H7 (cell line): ENCODE measurements at places on chromosomes 13 and 19.

DNA sequence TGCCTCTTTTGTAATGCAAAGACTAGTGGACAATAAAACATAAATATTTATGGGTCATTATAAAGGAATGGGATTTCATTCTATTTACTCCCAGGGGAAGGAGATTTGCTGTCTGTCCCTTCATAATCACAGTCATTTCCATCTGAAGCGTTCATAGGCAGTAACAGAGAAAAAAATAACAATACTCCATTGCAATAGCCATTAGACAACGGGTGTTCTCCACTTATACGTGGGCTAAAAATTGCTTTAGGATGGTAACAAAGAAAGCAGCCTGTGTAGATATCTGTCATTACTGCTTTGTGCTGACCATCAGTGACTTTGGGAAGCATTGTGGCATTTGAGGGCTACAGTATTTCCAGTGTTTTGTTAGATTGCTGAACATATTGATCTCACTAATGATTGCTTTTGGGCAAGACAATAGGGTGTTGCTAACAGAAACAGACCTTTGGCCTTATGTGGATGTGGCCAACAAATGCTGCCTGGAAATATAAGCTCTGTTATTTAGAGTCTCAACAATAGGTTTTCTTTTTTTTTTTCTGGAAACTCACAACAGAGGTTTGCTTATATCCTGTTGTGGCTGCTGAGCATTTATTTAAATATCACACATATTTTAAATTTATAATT lies 355.2 kb downstream of the MTUS2 start:
- no peak for DNase-seq

DNA sequence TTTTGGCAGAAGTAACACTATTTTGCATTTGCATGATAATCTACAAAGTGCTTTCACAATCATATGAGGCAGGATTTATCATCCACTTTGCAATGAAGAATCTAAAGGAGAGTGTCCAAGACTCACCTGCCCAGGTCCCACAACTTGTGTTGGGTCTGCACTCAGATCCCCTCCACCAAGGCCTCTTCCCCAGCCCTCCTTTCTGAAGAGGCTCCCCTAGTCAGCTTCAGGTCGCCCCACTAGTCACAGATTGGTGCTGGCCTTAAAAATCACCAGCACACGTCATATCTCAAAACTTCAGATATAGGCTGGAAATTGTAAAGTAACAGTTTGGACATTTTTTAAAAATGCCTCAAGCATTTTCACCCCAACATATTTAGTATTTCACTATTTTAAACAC lies 17.5 kb downstream of the ATP7B start:
- no peak for DNase-seq

GRCh38 chr13:52348983-52349780 lies 56.8 kb downstream of the THSD1 start:
- DNase-seq = no peak

- DNase-seq = peak; percentile 98
Observed at GRCh38 chr19:11361037-11361770, 6.0 kb downstream of the PLPPR2 start.

DNA sequence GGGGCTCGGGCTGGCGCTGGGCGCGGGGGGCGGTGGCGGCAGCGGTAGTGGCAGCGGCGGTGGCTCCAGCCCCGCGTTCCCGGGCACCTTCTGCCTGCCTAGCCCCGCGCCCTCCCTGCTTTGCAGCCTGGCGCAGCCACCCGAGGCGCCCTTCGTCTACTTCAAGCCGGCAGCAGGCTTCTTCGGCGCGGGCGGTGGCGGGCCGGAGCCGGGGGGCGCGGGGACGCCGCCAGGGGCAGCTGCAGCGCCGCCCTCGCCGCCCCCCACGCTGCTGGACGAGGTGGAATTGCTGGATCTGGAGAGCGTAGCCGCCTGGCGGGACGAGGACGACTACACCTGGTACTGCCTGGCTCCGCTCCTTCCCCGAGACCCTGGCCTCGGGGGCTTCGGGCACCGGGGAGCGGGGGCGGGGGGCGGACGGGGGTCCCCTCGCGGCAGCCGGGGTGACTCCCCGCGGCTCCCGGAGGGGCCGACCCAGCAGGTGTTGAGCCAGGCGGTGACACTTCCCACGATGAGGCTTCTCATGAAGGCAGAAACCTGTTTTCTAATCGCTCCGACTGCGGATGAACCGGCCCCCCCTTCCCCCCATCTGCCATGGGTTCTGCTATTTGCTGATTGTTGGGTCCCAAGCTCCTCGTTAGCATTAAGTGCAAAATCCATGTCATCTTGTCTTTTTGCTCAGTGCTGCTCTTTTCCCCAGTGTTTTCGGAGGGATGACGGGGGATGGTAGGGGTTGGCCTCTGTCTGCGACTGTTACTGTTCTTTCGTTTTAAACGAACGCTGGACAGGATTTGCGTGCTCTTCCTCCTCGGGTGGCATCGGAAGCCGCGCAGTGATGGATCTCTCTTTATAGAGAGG lies 943 bp downstream of the SLAIN1 start:
- DNase-seq = peak; percentile 64

DNA sequence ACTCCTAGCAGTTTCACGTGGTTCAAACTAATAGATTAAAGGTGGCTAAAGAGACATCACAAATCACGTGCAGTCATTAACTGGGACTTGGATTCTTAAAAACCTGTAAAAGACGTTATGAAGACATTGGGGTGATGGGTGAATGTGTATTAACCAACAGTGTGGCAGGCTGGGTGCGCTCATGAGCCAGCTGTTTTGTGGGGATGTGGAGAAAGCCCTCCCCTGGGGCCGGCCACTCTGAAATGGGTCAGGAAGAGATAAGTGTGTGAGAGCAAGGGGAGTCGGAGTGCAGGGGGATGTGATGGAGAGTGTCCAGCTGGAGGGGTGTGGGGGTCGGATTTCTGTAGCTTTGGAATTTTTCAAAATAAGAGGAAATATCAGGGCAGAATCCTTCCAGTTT lies 10.4 kb downstream of the UPF1 start:
- no peak for DNase-seq

DNA sequence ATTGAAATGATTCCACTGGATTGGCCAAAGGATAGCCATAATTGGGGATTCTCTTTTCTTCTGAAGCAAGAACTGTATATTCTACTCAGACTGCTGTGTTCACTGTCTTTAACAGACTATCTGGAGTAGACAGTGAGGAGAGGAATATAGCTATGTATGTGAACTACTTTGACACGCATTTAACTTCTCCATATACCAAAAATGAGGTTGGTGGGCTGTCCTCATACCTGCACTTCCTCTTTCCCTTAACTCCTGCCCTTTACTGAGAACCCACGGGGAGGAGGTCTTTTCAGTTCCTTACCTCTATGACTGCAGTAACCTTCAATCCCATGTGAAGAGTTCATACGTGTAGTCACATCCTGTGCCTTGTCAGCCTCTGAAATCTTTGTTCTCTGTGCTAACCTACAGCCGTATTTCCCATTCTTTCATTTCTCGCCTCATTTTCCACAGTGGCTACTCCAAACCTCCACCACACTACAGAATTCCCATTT lies 305.8 kb downstream of the MTUS2 start:
- no peak for DNase-seq

DNA sequence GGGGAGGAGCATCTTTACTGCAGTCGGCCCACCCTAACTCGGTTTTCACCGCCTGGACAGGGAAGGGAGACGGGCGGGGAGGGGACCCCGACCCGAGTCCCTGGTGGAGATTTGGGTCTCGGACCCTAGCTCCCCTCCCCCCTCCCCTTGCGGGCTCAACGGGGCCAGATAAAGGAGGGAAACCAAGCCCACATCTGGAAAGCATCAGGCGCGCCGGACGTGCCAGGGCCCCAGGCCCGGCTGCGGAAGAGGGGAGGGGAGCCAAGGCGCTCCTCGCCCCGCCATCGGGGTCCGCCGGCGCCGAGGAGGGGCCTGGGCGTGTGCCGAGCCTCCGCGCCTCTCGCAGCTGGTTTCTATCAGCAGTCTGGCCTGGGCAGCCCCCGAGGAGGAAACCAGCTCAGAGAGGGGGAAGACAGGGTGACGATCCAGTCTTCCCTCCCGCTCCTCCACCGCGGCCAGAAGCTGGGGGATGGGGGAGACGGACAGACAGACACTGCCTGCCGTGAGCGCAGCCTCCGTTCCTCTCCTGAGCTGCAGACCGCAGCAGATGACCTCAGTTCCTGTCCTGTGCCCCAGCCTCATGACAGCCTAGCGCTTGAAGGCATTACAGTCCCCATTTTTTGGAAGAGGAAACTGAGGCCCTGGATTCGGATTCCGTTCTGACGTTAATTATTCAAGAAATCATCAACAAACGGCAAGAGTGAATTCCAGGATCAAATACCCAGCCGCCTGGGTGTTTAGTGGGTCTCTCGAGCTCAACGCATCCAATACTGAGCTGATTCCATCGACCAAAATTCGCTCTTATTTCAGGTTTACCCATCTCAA lies 3.6 kb upstream of the GNG8 start:
- DNase-seq = peak; percentile 92

- DNase-seq = peak; percentile 62
Observed at GRCh38 chr19:42471554-42472249, 29.0 kb upstream of the CXCL17 start.

DNA sequence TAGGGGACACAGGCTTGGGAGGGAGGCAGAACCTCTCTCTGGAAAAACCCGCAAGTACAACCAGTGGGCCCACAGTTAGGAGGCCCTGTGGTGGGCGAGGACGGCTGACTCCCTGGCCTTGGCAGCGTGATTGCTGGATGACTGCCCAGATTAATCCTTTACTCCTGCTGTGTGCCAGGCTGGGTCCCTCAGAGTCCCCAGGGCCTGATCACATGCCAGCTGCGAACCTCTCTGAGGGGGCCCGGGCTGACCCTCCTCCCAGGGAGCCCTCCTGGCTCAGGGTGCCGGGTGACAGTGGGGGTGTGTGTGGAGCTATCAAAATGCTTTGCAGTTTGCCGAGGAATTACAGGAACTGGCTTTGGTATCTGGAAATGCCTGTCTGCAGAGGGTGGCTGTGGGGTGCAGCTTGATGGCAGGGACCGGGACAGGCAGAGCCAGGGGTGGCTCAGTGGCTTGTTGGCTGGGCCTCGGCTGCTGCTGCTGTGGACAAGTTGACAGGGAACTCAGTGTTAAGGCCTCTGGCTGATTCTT lies 48.9 kb downstream of the DNM2 start:
- no peak for DNase-seq

DNA sequence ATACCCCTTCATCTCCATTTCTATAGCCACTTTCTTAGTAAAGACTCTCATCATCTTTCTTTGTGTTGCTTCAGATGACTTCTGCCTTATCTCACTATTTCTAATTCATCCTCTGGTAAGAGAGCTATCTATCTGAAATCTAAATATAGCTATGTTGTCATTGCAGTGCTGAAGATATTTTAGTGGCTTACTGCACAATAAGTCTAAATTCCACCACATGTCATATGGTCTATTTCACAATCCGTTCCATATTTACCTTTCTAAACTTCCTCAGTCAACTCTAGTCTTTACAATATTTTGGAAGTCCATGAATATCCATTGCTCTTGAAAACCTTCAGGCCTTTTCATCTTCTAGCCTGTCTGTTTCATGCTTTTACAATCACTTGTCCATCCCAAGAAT lies 465.1 kb upstream of the SLC10A2 start:
- no peak for DNase-seq

GRCh38 chr13:66995203-66995611 lies 234.9 kb downstream of the PCDH9 start:
- DNase-seq = no peak

GRCh38 chr13:72384879-72385278 lies 342.6 kb downstream of the MZT1 start:
- no peak for DNase-seq

DNA sequence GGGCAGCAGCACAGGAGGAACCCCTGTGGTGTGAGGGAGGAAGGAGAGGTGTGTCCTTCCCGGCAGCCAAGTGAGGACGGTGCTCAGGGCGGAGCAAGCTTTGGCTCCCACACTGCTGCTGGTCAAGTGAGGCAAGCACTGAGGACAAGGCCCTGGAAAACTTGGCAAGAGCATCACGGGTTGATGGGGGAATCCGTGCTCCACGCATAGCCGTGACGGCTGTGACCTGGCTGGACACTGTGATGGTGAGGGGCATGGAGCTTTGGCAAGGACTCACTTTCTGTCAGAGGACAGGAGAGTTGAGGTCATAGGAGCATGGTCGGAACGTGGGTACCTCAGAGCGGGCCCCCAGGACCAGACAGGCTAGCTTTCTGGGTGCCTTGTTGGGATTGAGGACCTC lies 29.0 kb upstream of the SLC15A1 start:
- no peak for DNase-seq

DNA sequence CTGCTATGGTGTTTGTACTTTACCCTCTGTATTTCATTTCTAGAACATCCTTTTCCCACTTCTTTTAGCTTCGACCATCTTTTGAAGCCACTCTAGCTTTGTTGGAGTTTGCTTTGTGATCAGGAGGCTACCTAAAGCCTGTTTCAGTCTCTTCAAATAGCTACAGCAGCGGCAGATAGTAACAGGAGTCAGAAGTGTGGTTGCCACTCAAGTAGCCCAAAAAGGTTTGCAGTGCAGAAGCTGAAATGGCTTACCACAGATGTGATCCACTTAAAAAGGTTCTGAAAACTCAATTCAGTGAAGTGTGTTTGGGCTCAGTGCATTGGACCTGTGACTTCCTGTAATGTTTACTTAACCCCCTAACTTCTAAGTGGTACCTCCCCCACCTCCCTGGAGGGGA lies 26.2 kb downstream of the WASF3 start:
- DNase-seq = no peak

GRCh38 chr19:51726049-51726448 lies 2.3 kb upstream of the HAS1 start:
- no peak for DNase-seq

GRCh38 chr19:54325194-54325621 lies 12.2 kb upstream of the LILRA5 start:
- peak; percentile 67 for DNase-seq

GRCh38 chr13:36259361-36260137 lies 38.1 kb downstream of the CCDC169 start:
- no peak for DNase-seq

DNA sequence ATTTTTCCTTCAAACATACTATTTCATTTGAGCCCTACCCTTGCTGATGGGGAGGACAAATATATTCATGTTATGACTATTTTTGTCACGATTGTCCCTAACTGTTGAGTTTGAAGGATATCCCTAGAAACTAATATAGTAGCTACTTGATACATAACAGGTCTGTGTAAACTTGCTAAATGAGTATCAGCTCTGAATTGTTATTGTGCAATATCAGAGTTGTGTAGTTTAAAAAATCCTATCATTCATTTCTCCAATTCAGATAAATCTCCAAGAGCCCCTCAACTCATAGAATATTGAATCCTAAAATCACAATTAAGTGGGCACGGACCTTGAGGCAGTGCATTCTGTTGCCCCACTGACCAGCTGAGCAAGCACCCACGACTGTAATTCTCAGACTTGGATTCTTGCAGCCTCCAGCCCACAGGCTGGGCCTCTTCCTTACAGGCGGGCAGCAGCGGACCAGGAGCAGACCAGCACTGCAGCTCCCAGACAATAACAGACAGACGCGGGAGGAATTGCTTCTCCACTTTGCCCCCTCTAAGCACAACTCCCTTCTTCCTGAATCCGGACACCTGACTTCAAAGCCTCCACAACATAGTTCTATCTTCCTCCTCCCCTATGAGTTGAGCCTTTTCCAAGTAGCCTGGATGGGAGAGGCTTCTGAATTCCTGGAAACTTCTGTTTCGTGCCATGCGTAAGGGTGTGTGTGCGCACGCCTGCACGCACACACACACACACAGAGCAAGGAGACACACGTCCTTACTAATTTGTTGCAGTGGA lies 337.6 kb upstream of the ARGLU1 start:
- no peak for DNase-seq

- no peak for DNase-seq
Observed at GRCh38 chr13:47117268-47117667, 220.4 kb upstream of the HTR2A start.

GRCh38 chr13:38530492-38530891 lies 156.4 kb upstream of the FREM2 start:
- no peak for DNase-seq

GRCh38 chr13:98565726-98566565 lies 11.0 kb downstream of the STK24 start:
- no peak for DNase-seq
